ENCODE measurements at places on chromosomes 11 and 22. TPM values are rescaled to one million over a fixed set of nuclear protein-coding genes. Genes with fewer than 3 reads are reported as not detected.
A peak's percentile ranks its signal among the peaks of the same experiment; 100 is the strongest.

Gene TRMU
- 19.8 TPM for total RNA-seq

DNA sequence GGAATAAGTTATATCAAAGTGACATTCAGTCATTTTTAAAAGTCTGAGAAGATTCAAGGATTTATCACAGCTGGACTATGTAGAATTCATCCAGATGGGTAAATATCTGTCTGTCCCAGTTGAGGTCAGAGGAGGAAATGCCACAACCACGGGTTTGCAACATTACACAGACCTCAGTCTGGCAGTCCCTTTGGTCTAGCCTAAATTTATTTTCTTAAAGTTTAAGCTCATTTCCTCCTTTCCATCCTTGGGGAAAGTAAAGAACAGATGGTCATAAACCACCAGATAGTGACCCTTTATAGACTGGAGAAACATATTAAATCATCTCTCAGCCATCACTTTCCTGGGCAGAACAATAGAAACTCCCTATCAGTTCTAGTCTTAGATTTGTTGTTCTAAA lies 238.4 kb upstream of the DDI1 start:
- ATAC-seq, result no peak

- ATAC-seq, result no peak
These were observed 3.1 kb downstream of the MIF start for GRCh38 chr22:23897320-23897719.

- ATAC-seq, result no peak
These were observed 45.9 kb upstream of the ARFGAP3 start for GRCh38 chr22:42902875-42903510.

- ATAC-seq, result peak; percentile 85
These were observed 705.4 kb upstream of the TENM4 start for GRCh38 chr11:80146232-80146631.
